Activated T-cell treated with anti-CD3 and anti-CD28 coated beads, Interleukin-2, amount 50 U/mL, for 72 hours (primary cell): ENCODE measurements at places on chromosomes 6 and 20. TPM values are rescaled to one million over a fixed set of nuclear protein-coding genes. Genes with fewer than 3 reads are reported as not detected.

DNA sequence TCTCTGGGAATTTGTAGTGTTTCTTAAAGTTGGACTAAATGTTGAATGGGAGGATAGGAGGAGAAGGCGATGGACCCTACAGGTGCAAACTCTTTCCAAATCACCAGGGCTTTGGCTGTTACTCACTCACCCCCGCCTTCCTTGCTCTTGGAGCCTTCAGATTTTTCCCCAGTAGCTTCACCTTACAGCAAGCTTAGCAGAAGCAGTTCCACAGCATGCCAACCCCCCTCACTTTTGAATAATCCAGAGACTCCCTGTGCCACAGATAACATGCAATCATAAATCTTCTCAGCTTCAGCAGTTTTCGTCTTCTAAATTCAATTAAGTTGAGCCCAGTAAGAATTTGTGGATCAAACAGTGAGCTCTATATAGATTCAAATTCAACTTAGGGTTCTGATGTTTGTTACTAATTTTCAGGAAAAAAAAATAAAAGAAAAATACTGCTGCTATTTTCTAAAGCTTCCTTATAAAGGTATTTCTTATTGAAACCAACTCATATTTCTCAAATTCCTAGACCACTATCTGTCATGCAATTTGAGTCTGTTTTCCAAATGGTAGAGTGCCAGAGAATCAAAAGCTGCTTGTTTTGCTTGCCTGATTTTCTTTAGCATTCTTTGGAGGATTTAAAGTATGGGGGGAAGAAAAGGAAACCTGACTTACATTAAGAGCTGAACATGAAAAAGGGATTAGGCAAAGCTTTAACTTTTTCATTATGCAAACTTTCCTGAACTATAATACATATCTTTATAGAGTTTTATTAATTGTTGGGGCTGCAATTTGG, 166.4 kb downstream of the EYA4 start:
- DNase-seq, result no peak

DNA sequence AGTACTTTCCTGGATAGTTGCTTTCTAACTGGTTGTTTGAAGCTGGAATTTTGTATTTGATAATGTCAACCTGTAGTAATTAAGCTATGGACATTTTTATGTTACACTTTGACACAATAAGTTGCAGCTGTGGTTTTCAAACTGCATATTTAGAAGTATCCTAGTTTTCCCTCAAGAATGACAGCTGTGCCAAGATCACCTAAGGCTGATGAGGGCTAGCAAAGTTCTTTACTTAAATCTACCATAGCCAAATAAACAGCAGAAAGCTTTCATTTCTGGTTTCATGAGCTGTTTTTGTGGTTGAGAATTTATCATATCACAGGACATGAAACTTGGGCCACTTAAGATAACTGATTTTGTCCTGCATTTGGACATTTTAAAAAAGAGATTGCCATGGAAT, 30.6 kb downstream of the FAM229B start:
- no peak for DNase-seq

DNA sequence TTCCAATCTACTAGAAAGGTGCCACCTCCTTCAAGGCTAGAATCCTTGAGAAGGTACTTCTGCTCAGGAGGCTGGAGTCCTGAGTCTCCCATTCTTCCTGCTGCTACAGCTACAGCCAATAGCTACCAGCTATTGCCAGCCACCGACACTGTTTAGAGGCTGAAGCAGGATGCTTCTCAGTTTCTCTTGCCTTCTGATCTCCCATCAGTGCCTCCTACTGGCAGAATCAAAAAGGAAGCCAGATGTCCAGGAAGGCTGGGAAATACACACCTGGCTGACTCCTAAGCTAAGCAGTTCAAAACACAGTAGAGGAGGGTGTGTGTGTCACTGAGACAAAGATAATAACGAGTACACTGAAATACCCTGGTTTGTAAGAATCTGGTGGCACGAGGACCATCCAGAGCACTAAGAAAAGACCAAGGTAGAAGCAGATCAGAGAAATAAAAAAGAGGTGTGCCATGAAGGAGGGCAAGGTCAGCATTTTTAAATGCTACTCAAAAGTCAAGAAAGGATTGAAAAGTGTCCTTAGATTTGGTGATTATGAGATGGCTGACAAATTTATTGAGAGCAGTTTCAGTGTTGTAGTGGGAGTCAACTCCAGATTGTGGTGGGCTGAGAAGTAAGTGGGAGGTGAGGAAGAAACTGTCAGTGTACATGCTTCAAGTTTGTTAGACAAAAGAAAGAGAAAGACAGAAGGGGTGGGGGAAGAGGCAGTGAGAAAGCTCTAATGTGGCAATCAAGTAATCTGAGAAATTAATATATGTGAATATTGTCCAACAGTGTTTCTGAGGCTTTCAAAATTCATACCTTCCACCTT, 2.3 kb upstream of the HLA-DMA start:
- DNase-seq, result peak; percentile 43

DNA sequence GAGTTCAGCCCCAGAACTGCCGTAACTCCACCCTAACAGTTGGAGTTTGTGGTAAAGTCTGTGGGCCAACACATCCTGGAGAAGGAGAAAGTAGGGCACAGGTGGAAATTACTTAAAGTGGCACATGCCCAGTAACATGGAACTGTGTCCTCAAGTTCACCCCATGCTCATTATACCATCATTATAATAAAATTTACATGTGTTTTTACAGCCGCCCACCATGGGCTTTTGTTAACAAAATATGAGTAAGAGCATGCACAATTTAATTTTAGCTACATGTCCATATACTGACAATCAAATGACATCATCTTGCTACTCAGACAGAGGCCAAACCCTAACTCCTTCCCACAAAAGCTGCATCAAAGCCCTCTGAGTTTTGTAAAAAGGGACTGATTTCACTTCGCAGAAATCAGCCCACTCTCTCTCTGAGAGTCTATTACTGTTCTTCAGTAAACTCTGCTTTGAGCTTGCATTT, 17.3 kb upstream of the ELOVL4 start:
- DNase-seq, result peak; percentile 6

The GSTA4 gene
- total RNA-seq, result 17.5 TPM

The SLC17A1 gene
- not detected for total RNA-seq

DNA sequence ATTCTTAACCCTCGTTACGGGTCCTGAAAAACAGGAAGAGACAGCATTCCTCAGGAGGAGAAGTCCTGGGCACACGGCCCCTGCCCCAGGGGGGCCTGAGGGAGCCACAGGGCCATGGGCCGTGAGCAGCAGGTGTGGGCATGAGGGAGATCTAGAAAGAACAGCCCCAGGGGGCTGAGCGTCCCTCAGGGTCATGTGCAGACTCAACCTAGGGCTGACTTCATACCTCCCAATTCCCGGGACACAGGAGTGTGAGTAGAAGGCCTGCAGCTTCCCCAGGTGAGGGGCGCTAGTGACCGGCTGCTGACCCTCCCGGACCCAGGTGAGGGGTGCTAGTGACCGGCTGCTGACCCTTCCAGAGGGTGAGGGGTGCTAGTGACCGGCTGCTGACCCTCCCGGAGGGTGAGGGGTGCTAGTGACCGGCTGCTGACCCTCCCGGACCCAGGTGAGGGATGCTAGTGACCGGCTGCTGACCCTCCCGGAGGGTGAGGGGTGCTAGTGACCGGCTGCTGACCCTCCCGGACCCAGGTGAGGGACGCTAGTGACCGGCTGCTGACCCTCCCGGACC, 35.1 kb downstream of the FRMD1 start:
- no peak for DNase-seq

DNA sequence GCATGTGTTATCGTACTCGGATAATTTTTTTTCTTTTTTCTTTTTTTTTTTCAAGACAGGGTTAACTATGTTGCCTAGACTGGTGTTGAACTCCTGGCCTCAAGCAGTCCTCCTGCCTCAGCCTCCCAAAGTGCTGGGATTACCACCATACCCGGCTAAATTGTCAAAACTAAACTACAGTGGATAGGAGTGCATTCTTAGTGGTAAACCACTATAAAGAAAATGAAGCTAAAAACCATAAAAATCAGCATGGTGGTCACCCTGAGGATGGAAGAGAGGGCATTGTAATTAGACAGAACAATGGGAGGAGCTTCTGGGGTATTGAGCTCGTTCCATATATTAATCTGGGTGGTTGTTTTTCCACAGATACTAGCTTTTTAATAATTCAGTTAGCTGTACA, 6.2 kb upstream of the ZNF318 start:
- DNase-seq, result no peak

GRCh38 chr20:37598575-37599342, 71.1 kb upstream of the BLCAP start:
- DNase-seq, result no peak

DNA sequence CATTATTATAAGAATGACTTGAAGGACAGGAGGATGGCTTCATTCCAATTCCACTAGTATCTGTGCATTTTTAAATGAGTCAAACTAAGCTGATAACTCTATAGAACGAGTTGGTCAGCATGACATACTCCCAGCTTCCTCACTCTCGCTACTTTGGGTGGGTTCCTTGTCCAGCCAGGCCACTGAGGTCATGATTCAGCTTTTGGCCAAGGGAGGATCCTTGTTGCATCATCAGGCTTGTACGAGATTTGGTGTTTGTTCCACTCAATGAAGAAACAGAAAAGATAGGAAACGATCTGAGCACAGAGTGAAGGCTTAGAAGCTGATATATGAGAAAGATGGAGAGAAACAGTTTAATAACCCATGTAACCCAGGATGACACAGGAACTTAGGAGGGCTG, 19.8 kb downstream of the NEDD9 start:
- no peak for DNase-seq

DNA sequence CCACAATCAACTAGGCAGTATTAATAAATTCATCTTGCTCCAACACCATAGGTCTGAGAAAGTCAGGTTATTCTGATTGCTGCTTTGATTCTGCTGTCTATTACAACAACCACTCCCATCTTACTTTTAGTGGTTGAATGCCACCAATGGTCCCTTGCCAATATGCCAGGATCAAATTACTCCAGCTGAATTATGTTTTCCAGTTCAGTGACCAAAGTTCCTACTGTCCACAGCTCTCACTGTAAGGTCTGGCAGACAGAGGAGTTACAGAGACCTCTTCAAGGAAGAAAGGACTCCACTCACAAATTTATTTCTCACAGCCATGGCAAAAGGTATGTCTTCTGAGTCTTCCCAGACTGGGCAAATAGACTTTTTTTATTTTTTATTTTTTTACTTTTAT, 557.0 kb downstream of the HAO1 start:
- DNase-seq, result no peak

GRCh38 chr20:24503352-24503931, 34.0 kb downstream of the SYNDIG1 start:
- no peak for DNase-seq

GRCh38 chr6:121764493-121764892, 329.0 kb downstream of the GJA1 start:
- no peak for DNase-seq

DNA sequence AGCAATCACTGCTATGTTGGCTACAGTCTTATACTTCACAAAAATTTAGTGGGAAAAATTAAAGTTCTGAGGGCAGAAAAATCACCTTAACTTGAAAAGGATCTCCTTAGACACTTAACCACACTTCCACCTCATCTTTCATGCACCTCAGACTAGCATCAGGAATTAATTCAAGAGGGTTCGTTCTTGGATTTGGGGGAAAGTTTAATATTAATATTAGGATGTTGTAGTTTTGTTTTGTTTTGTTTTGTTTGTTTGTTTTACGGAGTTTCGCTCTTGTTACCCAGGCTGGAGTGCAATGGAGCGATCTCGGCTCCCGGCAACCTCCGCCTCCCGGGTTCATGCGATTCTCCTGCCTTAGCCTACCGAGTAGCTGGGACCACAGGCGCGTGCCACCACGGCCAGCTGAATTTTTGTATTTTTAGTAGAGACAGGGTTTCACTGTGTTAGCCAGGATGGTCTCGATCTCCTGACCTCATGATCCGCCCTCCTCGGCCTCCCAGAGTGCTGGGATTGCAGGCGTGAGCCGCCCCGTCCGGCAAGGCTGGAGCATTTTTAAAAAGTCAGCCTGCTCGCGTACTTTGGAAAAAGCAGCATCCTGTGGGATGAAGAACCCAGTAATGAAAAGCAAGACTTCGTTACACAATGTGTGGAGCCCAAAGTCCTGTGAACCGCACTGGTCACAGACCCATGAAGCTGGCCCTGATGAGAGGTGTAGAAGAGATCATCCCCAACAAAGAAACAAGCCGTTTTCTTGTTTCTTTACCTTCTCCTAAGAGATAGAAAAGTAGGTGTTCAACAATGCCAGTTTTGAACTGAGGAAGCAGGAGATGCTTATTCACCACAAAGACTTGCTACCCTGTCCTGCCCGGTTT, 194.9 kb downstream of the GPX5 start:
- DNase-seq, result no peak

The WASF1 gene
- total RNA-seq, result 3.3 TPM

The TMEM200A gene
- 0.53 TPM for total RNA-seq

The MROH8 gene
- 5.2 TPM for total RNA-seq

DNA sequence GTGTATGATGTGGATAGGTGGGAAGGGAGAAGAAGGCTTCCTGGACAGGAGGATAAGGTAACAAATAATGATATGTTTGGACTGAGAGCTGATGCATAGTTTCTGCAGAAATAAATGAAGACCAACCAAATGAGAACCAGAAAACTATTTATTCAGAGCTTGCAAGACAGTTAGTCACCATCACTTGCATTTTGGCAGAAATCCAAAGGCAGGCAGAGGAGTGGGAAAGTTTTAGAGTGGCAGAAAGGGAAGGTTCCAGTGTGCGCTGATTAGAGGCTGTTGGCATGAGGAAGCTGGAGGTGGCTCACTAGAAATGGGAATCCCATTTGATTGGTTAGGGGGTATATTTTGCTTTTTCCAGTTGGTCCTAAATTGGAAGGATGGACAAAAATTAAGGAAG, 13.0 kb upstream of the F13A1 start:
- DNase-seq, result no peak
